ENCODE measurements at places on chromosomes 11 and 22.

- no peak for DNase-seq
These were observed 2.1 kb upstream of the RBM4 start for GRCh38 chr11:66636411-66636810.

DNA sequence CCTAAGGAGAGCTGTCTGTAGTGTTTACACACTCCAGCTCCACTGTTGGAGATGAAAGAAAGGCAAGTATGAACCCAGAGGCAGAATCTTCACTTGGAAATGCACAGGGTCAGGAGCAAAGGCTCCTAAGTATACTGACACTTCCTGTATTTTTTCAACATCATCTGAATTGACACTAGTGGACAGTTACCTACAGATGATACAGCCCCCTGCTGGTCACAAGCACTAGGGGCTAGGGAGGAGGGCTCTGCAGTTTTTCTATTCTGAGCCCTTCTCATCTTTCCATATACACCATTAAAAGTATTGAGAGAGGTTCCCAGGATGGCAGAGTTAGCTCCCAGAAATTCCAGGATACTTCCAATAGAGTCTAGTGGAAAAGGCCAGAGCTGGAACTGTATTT lies 290.3 kb upstream of the API5 start:
- DNase-seq, result no peak

DNA sequence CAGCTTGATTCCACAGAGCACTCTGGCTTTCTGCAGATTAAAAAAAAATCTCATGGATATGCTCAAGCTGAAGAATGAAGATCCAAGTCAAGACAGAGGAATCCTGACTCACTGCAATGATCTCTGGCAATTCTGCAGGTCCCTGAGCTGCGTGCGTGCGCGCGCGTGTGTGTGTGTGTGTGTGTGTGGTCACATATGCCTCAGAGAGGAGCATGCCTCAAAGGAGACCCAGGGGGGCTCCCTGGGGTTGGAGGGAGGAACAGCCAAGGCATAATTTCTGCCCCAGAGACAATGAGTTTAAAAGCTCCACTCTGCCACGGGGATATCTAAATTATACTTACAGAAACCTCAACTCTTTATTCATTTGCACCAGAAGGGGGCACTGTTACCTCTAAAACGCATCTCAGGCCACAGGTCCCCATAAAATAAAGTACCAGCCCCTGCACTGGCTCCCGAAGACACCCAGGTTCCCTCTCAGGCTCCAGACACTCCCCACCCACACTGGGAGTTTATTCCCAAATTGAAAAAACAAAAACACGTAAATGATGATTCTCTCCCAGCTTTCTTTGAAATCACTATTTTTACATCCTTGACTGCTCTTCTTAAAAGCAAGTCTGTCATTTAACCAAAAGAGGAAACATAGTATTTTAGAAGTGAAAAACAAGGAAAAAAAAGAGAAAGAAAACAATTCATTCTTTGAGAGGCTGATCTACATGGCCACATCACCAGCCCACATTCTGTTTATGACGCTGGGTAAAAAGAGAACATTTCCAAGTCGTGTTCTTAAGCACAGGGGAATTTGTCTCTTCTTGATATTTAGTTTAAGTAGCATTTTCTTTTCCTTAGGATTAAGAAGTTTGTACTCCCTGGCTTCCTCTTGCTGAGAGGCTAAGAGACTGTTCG lies 401.0 kb downstream of the LARGE1 start:
- DNase-seq, result peak; percentile 68

DNA sequence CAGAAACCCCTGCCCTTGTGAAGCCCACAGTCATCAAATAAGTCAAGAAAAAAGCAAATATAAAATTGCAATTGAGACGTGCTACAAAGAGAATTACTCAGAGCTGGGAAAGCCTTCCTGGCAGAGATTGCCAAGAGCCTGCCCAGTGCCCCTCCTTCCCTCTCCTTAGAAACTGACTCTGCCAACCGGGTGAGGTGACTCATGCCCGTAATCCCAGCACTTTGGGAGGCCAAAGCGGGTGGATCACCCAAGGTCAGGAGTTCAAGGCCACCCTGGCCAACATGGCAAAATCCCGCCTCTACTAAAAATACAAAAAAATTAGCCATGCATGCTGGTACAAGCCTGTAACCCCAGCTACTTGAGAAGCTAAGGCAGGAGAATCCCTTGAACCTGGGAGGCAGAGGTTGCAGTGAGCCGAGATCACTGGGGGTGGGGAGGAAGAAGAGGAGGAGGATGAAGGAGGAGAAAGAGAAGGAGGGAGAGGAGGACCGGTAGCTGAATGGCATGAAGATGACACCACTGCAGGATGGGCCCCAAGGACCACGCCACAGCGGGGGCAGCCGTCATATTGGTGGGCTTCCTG lies 76.1 kb upstream of the RTL6 start:
- no peak for DNase-seq

DNA sequence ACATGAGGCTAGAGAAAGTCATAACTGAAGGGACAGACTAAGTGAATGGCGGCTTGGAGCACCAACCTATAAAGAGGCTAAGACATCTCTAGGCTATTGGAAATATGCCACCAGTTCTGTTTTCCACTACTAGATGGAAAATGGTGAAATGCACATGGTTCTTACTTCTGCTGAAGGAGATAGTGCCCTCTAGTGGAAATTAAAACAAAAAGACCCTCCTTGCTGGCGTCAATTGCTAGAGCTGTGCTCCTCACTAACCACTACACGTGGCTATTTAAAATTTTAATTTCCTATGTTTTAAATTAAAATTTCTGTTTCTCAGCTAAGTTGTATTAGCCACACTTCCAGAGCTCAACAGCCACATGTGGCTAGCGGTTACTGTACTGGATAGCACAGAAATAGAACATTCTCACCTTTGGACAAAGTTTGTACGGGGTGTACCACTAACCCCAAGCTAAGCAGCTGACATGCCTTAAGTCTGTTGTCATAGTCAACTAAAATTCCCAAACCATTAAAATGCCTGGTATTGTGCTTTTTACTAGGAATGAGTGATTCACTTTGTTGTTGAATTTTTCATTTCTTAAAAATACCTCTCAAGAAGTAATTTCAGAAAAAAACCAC lies 34.1 kb upstream of the CALCA start:
- DNase-seq, result no peak

DNA sequence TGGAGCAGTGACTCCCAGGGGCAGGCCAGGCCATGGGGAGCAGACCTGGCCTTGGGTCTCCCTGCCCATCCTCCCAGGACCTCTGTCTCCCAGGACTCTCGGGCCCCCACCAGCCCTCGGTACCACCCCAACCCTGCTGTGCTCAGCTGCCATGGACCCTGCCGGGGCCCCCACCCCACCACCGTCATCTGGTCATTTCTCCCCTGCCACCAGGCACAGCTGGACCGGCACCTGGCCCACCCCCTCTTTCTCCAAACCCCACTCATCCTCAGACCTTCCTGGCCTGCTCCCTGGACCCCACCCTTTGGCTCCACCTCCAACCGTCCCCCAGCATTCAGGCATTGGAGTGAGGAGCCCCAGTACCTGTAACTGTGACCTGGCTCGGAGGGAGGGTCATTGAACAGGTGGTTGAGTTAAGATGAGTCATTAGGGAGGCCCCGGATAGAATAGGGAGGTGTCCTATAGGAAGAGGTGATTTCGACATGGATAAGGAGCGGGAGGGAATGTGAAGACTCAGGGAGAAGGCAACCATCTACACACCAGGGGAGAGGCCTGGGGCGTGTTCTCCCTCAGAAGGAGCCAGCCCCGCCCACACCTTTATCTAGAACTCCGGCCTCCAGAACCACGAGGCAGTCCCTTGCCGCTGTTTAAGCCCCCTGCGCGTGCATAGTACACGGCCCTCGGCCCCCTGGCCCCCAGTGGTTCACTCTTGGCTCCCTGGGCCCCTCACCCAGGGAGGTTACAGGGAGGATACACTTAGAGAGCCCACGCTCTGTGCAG lies 1395.9 kb downstream of the BRD1 start:
- DNase-seq, result no peak

DNA sequence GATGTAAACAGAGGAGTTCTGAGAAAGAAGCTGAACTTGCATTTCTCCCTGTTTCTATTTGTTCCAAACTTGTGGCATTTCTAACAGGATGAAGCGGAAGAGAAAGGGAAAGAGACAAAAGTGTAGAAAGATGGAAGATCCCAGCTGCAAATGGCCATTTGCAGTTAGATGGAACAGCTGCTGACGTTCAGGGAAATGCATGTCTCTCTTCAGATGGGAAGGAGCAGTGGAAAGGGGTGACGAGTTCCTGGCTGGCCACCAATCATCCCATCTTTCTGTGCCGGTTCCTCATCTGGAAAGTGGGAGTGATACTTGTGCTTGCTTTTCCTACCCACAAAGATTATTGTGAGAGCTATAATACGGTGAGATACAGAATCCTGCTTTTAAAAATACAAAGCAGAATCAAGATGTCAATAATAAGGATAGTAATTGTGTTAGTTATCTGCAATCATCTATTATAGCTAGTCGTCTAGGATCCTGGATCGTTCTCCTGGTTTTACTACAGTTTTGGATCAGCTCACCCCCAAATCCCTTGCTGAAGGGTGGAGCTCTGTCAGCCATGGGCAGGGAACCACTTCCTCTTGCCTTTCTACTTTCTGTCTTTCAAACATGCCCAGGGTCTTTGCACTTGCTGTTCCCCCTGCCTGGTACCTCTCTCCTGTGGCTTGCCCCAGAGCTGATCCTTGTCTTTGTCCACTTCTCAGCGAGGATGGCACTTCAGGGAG lies 1.2 kb upstream of the TIMP3 start:
- DNase-seq, result no peak

- peak; percentile 51 for DNase-seq
These were observed 10.8 kb downstream of the LIF start for GRCh38 chr22:30235687-30236170.

- DNase-seq, result no peak
These were observed 1.8 kb upstream of the CARS1 start for GRCh38 chr11:3058753-3059664.

GRCh38 chr22:17101475-17102296 lies 16.9 kb downstream of the IL17RA start:
- no peak for DNase-seq

GRCh38 chr11:78239781-78240180 lies 51.1 kb downstream of the USP35 start:
- DNase-seq, result no peak

GRCh38 chr22:24153959-24154358 lies 27.3 kb upstream of the SUSD2 start:
- DNase-seq, result no peak

DNA sequence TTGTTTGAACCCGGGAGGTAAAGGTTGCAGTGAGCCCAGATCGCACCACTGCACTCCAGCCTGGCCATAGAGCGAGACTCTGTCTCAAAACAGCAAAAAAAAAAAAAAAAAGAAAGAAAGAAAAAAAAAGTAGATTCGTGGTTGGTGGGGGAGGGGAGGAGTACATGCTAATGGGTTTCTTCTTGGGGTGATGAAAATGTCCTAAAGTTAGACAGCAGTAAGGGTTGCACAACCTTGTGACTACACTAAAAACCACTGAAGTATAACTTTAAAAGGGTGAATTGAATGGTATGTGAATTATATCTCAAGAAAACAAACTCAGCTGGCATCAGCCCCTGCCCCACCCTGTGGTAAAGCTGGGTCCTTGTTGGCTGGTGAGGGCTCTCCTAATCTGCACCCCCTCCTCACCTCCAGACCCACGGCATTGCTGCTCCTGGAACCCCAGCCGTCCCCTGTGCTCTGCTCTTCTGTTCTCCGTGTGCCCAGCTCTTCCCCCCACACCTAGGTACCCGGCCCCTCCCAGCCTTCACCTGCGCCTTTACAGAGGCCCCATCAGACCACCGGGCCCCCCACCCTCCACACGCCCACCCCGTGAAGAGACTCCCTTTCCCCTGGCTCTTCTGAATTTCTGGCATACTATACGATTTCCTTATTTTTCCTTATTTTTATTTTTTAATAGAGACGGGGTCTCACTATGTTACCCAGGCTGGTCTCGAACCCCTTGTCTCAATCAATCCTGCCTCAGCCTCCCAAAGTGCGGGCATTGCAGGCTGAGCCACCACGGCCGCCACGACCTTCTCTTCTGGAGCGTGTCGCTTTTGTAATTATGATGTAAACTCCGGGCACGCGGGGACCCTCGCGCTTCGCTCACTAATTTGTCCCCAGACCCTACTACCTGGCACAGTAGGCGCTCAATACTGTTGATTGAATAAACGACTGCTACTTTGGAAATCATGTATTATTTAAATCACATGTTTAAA lies 924 bp upstream of the FADD start:
- no peak for DNase-seq

GRCh38 chr11:134759274-134759673 lies 347.2 kb upstream of the B3GAT1 start:
- DNase-seq, result no peak

DNA sequence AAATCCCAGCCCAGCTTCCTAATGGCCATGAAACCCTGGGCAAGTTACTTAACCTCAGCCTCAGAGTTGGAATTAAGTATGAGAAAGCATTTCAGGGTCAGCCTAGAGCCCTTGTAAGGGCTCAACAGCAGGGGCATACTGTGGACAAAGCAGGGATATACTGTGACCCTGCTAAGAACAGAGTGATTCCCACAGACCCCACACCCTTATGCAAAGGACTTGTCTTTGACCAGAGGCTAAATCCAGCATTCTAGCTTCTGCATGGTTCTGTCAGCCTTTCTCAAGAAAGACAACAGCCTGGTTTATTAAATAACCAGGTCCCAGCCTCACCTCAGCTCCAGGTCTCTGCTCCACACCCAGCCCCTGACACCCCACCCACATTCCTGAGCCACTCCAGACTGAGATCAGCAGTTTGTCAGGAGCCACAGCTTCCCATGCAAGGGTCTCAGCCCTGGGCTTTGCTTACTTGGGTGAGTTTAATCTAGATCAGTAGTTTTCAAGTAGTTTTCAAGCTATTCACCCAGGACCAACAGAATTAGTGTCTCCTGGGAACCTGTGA lies 69.2 kb downstream of the GALNT18 start:
- DNase-seq, result peak; percentile 19

Measured in right kidney (tissue), 9 donors.